ENCODE measurements at places on chromosomes 12 and 14.

GRCh38 chr12:65867394-65867793, 43.1 kb downstream of the HMGA2 start:
- no peak for DNase-seq

DNA sequence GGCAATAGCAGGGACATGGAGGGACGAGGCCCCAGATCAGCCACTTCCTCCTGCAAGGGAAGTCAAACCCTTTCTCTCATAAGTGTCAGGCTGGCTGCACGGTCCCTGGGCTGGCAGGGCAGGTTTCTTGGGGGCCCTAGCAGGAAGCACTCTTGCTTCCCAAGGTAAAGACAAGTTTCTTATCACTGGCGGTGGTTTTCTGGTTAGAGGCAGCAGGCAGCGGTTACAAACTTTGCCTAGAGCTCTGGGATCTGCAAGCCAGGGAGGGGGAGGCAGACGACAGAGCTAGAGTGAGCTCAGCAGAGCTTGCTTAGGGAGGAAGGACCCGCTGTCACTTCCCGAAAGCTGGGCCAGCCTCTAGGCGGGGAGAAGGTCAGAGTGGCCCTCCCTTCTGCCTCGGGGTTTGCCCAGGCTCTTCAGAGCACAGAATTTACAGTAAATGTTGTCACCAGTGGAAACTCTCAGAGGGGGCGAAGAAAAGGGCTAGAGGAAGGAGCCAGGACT, 20.4 kb downstream of the BATF start:
- no peak for DNase-seq

GRCh38 chr12:24038211-24038997, 88.9 kb upstream of the SOX5 start:
- DNase-seq = no peak

DNA sequence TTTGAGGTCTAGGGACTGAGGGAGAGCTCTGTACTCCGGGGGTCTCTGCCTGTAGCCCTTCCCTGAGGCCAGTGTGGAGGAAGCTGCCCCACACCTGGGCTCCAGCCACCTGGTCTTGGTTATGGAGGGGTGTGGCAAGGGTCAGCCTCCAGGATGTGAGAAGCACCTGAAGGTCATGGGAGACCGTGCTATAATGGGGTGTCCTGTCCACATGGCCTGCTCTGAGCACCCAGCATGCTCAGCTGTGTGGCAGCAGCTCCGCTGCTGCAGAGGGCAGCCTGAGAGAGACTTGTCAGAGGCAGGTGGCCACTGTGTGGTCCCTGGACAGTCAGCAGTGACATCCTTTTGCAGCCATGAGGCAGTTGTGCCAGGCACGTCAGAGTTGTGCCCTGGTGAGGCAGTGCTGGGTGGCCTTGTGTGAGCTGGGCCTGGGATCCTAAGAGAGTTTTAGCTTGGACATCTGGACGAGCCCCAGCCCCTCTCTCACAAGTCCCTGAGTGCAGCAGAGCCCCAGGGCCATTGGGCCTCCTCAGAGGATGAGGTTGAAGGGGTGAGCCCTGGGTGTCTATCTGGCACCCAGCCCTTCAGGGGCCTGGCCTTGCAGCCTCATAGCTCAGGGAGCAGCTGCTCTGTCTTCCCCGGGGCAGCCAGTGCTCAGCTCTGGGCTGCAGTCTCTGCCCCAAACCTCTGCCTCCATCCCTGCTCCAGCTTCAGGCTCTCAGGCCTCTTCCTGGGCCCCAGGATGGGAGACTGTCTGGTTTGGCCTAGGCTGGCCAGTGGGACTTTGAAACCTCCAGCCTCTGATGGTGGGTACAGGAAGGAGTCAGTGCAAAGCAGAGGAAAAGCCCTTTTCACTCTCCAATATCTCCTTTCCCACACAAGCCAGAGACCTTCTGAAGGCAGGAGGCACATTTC, 7.4 kb upstream of the ATG101 start:
- no peak for DNase-seq

GRCh38 chr12:67442896-67443295, 173.7 kb downstream of the CAND1 start:
- DNase-seq = no peak

GRCh38 chr12:98780261-98780660, 135.2 kb downstream of the APAF1 start:
- DNase-seq = no peak

DNA sequence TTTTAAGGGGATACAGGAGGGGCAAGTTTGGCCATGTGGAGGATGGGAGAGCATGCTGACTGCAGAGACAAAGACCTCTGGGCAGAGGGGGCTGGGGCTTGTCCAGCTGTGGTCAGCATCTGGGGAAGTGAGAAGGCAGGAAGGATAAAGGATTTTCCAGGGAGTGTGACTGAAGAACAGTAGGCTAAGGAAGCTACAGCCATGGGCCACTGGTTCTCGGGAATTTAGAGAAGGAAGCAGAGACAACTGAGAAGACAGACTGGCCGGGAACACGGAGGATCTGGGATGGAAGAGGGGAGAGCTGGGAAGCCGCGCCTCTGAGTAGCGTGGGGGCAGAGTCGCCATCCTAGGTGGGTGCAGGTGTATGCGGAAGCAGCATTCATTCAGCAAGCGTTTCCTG, 7.0 kb upstream of the PGAM5 start:
- DNase-seq = no peak

GRCh38 chr14:53772936-53773335, 183.7 kb downstream of the BMP4 start:
- no peak for DNase-seq

- no peak for DNase-seq
Observed at GRCh38 chr14:36555998-36556743, 26.2 kb downstream of the NKX2-8 start.

GRCh38 chr12:108838194-108839017, 19.0 kb downstream of the SSH1 start:
- no peak for DNase-seq

DNA sequence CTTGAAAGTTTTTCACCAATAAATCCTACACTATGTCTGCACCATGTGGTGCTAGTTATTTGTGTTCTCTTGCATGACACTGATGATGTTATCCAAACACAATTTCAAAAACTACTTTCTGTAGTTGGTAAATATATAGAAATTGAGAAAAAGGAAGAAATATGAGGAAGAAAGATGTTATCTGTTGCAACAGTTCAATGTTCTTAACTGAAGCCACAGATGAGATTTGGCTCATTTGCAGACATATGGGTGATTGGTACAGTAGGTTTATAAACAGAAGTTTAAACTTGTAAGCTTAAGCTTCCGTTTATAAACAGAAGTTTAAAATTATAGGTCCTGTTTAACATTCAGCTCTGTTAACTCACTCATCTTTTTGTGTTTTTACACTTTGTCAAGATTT, at the start of gene CLEC12A:
CLEC12A (plus strand) TSS at position 229 of the 400 bp plus-strand sequence. CDS start 188 bp downstream, outside the sequence.
- DNase-seq = no peak

- DNase-seq = no peak
Observed at GRCh38 chr14:49907186-49907585, 14.3 kb downstream of the ARF6 start.

DNA sequence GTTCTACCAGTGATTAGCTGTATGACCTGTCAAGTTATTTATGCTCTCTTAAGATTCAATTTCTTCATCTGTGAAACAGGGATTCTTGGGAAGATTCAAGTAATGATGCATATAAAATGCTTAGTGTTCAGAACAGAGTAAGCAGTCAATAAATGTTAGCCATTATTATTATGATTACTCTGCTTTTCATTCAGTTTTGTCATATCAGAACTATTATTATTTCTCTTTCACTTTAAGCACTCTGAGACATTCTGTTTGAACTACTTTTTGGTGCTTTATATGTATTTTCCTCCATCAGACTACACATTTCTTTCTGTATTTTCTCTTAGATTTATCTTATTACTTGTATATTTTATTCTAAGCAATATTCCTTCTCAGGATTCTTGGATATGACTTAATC, 81.2 kb downstream of the CFAP54 start:
- DNase-seq = no peak

DNA sequence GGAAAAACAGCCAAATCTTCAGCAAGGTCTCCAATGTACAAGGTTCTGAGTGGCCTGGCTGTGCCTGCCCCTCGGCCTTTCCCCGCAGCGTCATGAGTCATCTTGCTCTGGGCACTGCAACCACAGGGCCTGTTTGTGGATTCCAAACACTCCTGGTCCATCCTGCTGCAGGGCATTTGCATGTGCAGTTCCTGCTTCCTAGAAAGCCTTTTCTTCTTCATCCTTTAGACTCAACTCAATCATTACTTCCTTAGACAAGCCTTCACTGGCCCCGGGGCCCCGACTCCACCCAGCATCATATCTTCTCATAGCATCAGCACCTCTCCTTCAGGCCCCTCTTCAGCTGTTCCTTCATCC, 101.8 kb upstream of the EGLN3 start:
- DNase-seq = no peak

- peak; percentile 2 for DNase-seq
Observed at GRCh38 chr12:121955258-121956237, 37.2 kb downstream of the CFAP251 start.

- DNase-seq = no peak
Observed at GRCh38 chr14:36227344-36227743, 50.8 kb upstream of the PTCSC3 start.

DNA sequence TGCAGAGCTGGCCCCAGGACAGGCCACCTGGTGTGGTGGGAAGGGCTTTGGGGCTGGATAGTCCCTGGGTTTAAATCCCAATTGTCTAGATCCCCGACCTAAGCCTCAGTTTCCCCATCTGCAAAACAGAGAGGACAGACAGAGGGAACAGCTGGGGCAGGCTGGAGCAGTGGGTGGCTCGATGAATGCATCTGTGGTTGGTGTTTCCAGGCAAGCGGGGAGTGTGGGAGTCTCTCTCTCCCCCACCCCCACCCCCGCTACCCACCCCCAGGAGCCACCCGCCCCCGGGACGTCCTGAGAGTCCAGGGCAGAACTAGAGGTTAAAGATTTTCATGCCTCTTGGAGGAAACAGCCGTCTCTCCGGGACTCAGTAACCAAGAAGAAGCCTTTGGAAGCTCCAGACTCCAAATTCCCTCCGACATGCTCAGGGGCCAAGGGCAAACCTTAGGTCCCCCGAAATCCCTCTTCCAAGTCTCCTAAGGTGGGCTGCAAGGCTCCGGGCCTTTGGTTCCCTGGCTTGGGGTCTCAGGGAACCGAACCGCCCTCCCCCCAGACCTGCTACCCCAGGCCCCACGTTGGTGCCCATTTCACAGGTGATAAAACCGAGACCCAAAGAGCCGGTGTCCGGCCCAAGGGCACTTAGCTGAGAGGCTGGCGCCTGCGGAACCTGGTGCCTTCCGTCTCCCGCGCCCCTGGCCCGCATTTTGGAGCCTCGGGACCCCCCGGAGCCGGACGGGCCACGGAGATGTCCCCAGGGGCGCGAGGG, 474 bp downstream of the TRPV4 start:
- no peak for DNase-seq

DNA sequence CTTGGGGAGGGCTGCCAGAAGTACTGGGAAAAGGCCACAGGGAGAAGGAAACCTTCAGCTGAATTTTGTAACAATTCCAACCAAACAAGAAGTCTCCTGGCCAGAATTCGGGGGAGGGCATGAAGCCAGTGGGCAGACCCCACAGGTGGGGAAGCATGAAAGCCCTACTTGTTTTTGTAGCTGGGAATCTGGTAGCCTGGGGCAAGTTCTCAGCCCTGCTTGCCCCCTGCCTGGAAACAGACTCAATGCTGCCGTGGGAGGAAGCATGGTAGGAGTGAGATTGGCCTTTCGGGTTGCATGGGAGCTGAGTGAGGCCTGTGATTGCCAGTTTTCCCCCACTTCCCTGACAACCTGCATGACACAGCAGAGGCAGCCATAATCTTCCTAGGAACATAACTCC, 259.2 kb upstream of the RMST start:
- DNase-seq = no peak
